ENCODE measurements at places on chromosomes 2 and 18.

- DNase-seq: no peak
Measured at GRCh38 chr2:205212357-205212756, 469.9 kb upstream of the NRP2 start.

- no peak for DNase-seq
Measured at GRCh38 chr2:135490376-135490775, 40.6 kb downstream of the ZRANB3 start.

- no peak for DNase-seq
Measured at GRCh38 chr2:37355735-37356134, 11.3 kb downstream of the QPCT start.

DNA sequence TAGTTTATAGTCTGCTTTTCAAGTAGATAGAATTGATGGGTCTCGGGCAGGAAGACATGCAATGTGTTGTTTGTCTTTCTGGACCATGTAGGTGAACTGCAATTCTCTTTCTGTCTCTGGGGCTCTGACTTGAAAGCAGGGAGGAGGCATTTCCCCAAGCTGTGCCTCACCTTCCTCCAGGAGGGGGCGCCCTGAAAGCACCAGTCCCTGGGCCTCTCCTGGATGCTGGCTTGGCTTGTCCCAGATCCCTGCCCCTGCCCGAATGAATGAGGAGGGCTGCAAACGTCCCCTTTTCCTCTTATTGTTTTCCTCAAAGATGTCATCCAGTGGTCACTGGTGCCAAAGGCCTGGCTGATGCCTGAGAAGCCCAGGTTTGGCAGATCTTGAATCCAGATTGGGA, 270.6 kb downstream of the CELF4 start:
- peak; percentile 20 for DNase-seq

DNA sequence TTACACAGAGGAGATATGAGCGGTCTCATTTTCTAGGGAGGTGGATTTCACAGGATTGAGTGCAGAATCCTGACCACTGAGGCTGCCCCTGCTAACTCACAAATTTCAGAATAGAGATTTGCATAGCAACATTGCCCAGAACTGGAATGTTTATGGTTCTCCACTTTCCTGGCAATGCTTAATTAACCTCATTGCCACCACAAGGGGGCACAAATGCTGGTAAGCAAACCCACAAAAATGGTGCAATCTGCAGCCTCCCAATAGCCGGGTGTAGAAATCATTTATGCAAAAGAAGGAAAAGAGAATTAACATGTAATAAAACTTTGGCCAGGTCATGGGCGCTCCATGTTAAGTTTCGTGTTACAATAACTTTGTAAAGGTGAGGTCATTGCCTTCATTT, 112.4 kb downstream of the CYRIA start:
- no peak for DNase-seq

DNA sequence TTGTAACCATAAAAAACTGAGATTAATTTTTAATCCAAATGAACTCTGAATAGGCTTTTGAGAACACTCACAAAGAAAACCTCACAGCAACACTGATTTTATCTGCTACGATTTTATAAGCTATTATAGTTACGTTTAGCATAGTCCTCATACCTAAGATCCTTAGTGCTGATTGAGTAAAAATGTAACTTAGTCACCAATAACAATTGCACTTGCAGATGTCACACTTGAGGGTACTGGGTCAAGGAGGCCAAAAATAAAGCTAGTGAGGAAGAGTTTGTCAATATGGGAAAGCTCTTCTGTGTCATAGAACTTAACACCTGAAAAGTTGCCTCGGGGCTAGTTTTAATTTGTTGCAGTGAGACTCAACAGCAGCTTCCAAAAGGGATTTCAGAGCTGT, 706.5 kb upstream of the FAM98A start:
- DNase-seq: no peak

GRCh38 chr2:123438675-123439074, 586.4 kb upstream of the CNTNAP5 start:
- DNase-seq: no peak

GRCh38 chr2:188983427-188984064, 9.4 kb downstream of the COL3A1 start:
- no peak for DNase-seq

- DNase-seq: no peak
Measured at GRCh38 chr2:151916632-151917031, 88.4 kb upstream of the ARL5A start.
